GM03348 (cell line): ENCODE measurements at places on chromosomes 7 and 10.

DNA sequence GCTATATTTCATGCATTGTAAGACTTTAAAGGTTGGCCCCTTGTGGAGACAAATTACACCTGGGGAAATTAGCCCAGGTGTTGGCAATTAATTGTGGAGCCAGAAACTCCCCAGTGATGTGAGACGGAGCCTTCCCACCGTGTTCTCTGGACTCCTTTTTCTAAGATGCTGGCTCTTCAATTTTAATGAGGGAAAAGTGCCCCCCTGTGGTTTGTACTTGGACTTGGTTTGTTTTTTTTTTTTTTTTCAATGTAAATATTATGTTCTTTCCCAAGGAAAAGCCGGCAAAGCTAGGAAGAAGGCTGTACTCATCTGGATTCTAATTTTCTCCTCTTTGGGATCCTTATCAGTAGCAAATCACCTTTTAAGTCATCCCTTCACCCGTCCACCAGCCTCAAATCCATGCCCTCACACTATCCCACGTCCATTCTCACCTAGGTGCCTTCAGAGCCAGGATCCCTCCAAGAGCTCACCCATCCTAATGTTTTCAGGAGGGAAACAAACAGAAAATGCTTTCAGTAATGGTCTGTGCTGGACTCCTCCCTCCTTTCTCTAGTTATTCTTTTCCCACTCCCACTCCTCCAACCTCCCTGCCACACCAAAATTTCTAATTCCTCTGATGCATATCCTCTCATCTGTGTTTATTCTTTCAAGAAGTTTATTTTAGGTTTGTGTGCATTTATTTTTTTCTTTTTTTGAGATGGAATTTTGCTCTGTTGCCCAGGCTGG lies 20.4 kb upstream of the ST8SIA6 start:
- DNase-seq: no peak

GRCh38 chr10:95341716-95342130 lies 50.9 kb upstream of the PDLIM1 start:
- DNase-seq: peak; percentile 36

- no peak for DNase-seq
Measured at GRCh38 chr10:992467-992866, 4.2 kb downstream of the GTPBP4 start.

- DNase-seq: peak; percentile 89
Measured at GRCh38 chr10:49177391-49178355, 10.5 kb downstream of the TMEM273 start.

GRCh38 chr10:117005527-117006055 lies 604 bp upstream of the SHTN1 start:
- DNase-seq: no peak

GRCh38 chr7:22452142-22452959 lies 47.6 kb downstream of the STEAP1B start:
- DNase-seq: peak; percentile 75

GRCh38 chr7:18828260-18828993 lies 289.0 kb downstream of the TWIST1 start:
- DNase-seq: peak; percentile 17

DNA sequence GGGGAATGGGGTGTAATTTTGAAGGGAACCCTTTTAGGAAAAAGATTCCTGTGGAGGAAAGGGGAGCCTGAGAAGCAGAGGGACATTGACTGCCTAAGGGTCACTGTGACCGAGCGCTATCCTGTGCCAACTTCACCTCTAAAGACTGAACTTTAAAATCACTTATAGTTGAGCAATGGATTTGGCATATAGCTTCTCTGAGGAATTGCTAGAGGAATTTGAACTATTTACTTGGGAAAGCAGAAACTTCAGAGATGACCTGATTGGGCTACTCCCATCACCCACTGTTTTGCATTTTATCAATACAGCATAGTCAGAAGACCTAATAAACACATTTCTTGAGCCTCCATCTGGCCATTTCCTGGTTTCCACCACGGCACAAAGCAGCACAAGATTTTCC lies 23.7 kb upstream of the WNT16 start:
- DNase-seq: peak; percentile 64

DNA sequence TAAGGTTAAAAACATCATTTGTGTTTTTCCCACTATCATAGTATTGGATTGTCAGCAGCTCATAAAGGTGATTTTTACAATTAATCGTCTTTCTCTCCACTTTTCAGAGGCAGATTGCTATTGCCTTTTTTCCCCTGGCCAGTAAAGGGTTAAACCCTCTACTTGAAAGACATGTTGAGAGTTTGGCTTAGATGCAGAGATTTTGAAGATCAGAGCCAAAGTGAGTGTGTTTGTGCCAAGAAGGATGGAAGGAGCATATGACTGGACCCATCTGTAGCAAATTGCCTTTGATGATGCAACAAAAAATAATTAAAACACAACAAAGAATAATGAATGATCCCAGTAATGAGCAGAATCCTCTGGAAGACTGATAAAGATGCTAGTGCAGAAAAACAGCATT lies 373.1 kb downstream of the MALRD1 start:
- DNase-seq: no peak

DNA sequence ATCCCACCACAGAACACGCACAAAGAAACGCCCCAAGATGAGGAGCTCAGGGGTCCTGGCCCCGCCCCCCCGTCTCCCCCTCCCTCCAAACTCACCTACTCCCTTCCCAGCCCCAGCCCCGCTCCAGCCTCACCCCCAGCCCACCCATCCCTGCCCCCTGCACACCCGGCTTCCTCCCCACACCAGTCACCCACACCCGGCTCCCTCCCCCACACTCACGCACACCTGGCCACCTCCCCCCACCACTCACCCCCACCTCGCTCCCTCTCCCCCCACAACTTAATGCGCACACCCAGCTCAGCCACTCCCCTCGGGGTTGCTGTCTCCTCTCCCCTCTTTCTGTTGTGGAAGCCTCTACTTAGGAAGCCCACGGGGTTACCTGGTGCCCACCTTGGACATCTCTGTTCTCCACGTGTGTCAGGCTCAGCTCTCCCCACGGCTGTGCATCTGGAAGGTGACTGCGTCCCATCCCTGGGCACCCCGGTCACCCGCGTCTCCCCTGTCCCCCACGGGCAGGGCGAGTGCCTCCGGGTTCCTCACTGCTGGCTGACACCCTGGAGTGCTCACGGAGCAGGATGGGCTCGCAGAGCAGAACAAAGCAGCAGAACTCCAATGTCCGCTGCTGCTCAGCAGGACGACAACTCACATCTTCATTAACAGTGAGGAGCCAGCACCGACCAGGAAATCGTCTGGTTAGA lies 166.8 kb downstream of the USP6NL start:
- no peak for DNase-seq

- no peak for DNase-seq
Measured at GRCh38 chr7:46838463-46838862, 743.4 kb downstream of the TNS3 start.

GRCh38 chr7:55481155-55481554 lies 91.1 kb downstream of the VOPP1 start:
- no peak for DNase-seq

DNA sequence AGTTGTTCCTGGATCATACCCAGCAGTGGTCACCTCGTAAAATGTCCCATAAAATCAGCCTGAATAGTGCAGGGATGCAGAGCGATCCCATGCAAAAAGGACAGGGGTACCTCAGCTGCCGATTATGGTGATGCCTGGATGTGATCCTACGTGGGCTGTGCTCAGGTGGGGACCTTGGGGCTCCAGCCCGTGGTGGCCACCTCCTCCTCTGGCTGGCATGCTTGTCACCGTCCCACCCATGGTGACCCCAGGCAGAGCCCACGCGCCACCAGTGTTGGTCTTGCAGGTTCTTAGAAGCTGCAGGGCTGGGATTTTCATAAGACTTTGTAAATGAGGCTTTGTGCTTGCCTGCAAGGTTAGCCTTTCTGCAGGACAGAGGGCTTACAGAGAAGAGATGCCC lies 97.2 kb downstream of the GLRX3 start:
- no peak for DNase-seq
